ENCODE measurements at places on chromosomes 2 and 18.
A peak's percentile ranks its signal among the peaks of the same experiment; 100 is the strongest.

DNA sequence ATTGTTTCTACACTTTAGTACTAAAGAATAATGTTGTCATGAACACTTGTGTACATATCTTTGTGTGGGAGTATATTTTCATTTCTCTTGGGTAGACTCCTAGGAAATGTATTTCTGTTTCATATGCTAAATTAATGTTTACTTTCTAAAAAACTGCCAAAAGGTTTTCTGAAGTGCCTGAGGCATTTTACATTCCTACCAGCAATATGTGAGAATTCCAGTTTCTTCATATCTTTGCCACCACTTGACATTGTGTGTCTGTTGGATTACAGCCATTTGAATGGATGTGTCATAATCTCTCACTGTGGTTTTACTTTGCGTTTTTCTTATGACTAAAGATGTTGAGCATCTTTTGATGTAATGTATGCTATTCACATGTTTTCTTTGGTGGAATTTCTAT lies 428.2 kb upstream of the KCNH7 start:
- peak; percentile 77 for DNase-seq

DNA sequence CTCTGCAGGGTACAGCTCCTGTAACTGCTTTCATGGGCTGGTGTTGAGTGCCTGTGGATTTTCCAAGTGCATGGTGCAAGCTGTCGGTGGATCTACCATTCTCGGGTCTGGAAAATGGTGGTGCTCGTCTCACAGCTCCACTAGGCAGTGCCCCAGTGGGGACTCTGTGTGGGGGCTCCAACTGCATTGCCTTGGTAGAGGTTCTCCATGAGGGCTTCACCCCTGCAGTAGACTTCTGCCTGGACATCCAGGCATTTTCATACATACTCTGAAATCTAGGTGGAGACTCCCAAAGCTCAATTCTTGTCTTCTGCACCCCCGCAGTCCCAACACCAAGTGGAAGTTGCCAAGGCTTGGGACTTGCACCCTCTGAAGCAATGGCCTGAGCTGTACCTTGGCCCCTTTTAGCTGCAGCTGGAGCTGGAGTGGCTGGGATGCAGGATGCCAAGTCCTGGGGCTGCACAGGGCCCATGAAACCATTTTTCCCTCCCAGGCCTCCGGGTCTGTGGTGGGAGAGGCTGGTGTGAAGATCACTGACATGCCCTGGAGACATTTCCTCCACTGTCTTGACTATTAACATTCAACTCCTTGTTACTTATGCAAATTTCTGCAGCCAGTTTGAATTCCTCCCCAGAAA lies 41.6 kb downstream of the EDAR start:
- DNase-seq: no peak

GRCh38 chr18:46214435-46214834 lies 110.2 kb downstream of the HAUS1 start:
- no peak for DNase-seq

DNA sequence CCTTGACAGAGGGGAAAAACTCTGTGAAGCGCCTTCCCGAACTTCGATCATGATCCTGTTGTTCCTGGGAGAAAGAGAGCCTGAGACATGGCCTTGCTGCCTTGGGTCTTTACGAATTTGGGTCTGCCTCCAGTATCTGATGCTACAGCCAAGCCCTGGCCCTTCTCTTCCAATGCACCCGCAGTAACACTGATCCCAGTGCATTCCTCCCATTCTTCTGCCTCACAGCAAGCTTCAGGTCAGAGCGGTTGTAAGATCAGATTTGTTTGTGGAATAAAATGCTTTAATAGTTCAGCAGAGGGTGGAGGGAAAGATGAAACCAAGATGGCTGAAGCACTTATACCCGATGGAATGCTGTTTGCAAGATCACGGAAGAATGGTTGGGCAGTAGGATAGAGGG lies 196.7 kb upstream of the SIX2 start:
- no peak for DNase-seq

DNA sequence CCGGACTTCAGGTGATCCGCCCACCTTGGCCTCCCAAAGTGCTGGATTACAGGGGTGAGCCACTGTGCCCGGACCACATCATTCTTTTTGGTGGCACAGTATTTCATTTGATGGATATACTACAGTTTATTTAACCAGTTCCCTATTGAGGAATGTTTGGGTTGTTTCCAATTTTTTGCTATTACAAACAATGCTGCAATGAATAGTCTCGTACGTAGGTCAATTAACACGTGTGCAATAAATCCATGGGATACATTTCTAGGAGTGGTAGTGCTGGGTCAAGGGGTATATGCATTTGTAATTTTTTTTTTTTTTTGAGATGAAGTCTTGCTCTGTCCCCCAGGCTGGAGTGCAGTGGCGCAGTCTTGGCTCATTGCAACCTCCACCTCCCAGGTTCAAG lies 28.4 kb upstream of the XPO1 start:
- DNase-seq: no peak
